ENCODE measurements at places on chromosomes 4 and X. TPM values are rescaled to one million over a fixed set of nuclear protein-coding genes. Genes with fewer than 3 reads are reported as not detected.
A peak's percentile ranks its signal among the peaks of the same experiment; 100 is the strongest.

GRCh38 chr4:174763454-174764104, 65.5 kb downstream of the GLRA3 start:
- no peak for DNase-seq
- no peaks in the 10 kb centered on the region for H3K36me3 ChIP-seq

- DNase-seq = no peak
- no peak overlapping the region for H3K4me3 ChIP-seq
- H3K36me3 ChIP-seq = no peaks in the 10 kb centered on the region
- H3K27ac ChIP-seq = no peak overlapping the region
- no peaks in the 10 kb centered on the region for H3K27me3 ChIP-seq
Observed at GRCh38 chrX:110086916-110087484, 84.1 kb downstream of the TMEM164 start.

Gene SUPT20HL1
- total RNA-seq = not detected

Gene IL2
- not detected for total RNA-seq

- no peaks in the 10 kb centered on the region for H3K36me3 ChIP-seq
- H3K4me3 ChIP-seq = no peak overlapping the region
- H3K4me1 ChIP-seq = no peaks in the 10 kb centered on the region
Observed at GRCh38 chr4:151874328-151874727, 113.5 kb upstream of the GATB start.

DNA sequence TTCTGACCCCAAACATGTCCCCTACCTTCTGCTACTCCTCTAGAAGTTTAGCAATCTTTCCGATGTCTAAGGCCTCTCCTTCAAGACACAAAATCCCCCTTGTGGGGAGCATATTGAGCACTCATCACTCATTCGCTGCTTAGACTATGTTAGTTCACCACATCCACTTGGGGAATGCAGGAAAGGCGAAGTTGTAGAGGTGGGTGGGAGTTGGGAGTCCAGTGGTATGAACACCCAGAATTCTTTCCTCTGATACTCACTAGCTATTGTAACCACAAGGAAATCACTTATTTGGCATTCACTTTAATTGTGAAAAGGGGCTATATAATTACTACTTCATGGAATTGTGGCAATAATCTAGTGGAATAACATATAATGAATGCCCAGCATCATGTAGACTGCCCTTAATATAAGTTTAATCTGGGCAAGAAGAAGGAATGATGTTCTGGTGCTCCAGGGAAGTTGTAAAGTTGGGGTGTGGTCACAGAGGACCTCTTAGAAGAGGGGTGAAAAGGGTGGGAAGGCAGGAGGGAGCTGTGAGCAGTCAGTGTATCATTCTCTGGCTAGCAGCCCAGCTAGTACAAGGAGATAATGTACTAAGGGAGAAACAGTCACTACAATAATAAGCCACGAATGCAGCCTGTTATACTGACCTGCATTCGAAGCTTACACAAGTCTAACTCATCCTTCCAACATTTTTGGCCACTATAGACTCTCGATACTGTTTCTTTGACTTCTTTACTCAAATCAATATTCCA, 468.2 kb upstream of the DIPK2B start:
- H3K4me1 ChIP-seq = no peaks in the 10 kb centered on the region
- no peak for DNase-seq
- H3K27me3 ChIP-seq = peaks cover 38% of the 10 kb centered on the region
- no peak overlapping the region for H3K27ac ChIP-seq
- H3K4me3 ChIP-seq = no peak overlapping the region
- no peaks in the 10 kb centered on the region for H3K36me3 ChIP-seq

Gene NEUROG2
- 0.33 TPM for total RNA-seq

Gene PNCK
- 1.3 TPM for total RNA-seq

DNA sequence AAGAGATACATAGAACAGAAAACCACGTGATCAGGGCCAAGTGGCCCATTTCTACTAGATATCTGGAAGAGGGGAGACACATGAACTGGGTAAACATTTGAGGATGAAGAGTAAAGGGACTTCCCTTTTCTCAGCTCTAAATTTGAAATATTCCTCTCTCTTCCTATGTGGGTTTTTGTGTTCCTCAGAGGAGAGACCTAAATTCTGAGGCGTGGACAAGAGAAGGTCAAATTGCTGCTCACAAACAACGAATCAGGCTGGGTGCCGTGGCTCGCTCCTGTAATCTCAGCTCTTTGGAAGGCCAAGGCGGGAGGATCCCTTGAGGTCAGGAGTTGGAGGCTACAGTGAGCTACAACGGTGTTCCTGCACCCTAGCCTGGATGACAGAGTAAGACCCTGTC, 216.0 kb downstream of the PTTG2 start:
- H3K27ac ChIP-seq = peak overlapping the region; percentile 65
- no peaks in the 10 kb centered on the region for H3K36me3 ChIP-seq
- H3K27me3 ChIP-seq = no peaks in the 10 kb centered on the region
- H3K4me3 ChIP-seq = no peak overlapping the region
- DNase-seq = no peak

- no peak overlapping the region for H3K27ac ChIP-seq
- H3K36me3 ChIP-seq = no peaks in the 10 kb centered on the region
- no peaks in the 10 kb centered on the region for H3K27me3 ChIP-seq
- no peak overlapping the region for H3K4me3 ChIP-seq
- H3K4me1 ChIP-seq = no peaks in the 10 kb centered on the region
- no peak for DNase-seq
Observed at GRCh38 chr4:88528861-88529260, 5.3 kb upstream of the PYURF start.

DNA sequence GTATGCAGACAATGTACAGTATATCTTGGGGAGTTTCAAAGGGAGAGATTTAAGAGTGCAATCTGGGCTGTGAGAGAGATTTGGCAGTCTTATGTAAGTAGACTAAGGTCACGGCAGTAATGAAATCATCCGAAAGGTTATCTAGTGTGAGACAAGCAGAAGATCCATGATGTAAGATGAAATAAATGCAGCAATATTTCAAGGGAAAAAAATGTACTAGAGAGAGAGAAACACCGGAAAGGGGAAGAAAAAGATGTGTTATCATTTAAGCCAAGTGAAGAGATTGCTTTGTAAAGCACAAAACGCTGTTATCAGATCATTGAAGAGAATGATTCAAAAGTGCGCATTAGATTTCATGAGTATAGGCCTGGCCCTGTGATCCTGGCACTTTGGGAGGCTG, 88.4 kb upstream of the GUCY1A1 start:
- H3K27me3 ChIP-seq = no peaks in the 10 kb centered on the region
- no peak overlapping the region for H3K27ac ChIP-seq
- H3K4me1 ChIP-seq = no peaks in the 10 kb centered on the region
- DNase-seq = no peak

- no peaks in the 10 kb centered on the region for H3K4me1 ChIP-seq
- no peak overlapping the region for H3K27ac ChIP-seq
- no peaks in the 10 kb centered on the region for H3K36me3 ChIP-seq
- no peak overlapping the region for H3K4me3 ChIP-seq
- H3K27me3 ChIP-seq = no peaks in the 10 kb centered on the region
Observed at GRCh38 chr4:58111818-58112217, 1001.6 kb upstream of the IGFBP7 start.

- no peaks in the 10 kb centered on the region for H3K4me1 ChIP-seq
- no peak overlapping the region for H3K4me3 ChIP-seq
- H3K36me3 ChIP-seq = no peaks in the 10 kb centered on the region
- H3K27ac ChIP-seq = no peak overlapping the region
- no peak for DNase-seq
Observed at GRCh38 chr4:175531405-175532091, 280.5 kb downstream of the GPM6A start.

Gene TRPC3
- 0.64 TPM for total RNA-seq

Gene INTU
- 22.4 TPM for total RNA-seq

GRCh38 chr4:152810715-152811287, 31.0 kb downstream of the ARFIP1 start:
- H3K27me3 ChIP-seq = no peaks in the 10 kb centered on the region
- H3K4me1 ChIP-seq = no peaks in the 10 kb centered on the region
- no peak overlapping the region for H3K4me3 ChIP-seq

DNA sequence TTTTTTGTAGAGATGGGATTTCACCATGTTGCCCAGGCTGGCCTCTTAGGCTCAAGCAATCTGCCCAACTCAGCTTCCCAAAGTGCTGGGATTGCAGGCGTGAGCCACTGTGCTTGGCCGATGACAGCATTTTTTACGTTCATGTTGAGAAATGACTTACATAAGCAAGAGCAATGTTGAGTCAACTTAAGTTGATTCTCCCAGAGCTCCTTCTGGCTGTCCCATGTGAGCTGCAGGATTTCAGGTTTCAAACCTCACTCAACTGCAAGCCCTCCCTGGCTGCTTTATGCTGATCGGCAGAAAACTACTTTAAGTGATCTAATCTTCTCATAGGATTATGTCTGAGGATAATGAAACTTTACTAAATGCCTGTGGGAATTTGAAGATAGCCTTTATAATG, 86.8 kb downstream of the GC start:
- no peaks in the 10 kb centered on the region for H3K4me1 ChIP-seq
- H3K27me3 ChIP-seq = no peaks in the 10 kb centered on the region
- H3K27ac ChIP-seq = no peak overlapping the region
- H3K36me3 ChIP-seq = no peaks in the 10 kb centered on the region
- DNase-seq = no peak

DNA sequence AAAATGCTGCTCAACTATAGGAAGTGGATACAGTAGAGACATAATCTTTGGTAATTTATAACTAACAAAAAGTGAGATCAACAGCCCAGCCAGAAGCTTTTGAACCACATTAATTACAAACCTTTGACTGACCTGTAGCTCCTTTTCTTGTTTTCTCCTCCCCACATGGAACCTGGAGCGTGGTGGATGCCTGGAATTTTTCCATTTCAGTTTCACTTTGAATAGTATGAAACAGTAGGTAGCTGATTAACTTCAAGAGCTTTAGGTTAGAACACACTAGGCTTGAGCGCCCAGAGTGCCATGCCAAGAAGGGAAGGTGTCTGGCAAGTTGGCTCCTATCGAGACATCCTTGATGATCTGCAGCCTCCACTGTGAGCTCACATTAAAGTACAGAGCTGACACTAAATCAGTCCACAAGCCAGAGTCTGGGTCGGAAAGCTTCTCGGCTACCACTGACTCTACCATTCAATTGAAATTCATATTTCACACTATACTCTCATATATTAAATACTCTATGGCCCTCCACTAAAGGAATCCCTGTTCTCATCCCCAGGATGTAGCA, 143.4 kb downstream of the GLRA2 start:
- DNase-seq = no peak
- peaks cover 18% of the 10 kb centered on the region for H3K27me3 ChIP-seq
- no peaks in the 10 kb centered on the region for H3K36me3 ChIP-seq
- H3K27ac ChIP-seq = no peak overlapping the region
- H3K4me1 ChIP-seq = no peaks in the 10 kb centered on the region

GRCh38 chr4:72319601-72320021, 249.4 kb downstream of the ADAMTS3 start:
- no peak for DNase-seq
- H3K27ac ChIP-seq = no peak overlapping the region
- no peaks in the 10 kb centered on the region for H3K27me3 ChIP-seq
- no peak overlapping the region for H3K4me3 ChIP-seq
- H3K4me1 ChIP-seq = no peaks in the 10 kb centered on the region
- no peaks in the 10 kb centered on the region for H3K36me3 ChIP-seq

DNA sequence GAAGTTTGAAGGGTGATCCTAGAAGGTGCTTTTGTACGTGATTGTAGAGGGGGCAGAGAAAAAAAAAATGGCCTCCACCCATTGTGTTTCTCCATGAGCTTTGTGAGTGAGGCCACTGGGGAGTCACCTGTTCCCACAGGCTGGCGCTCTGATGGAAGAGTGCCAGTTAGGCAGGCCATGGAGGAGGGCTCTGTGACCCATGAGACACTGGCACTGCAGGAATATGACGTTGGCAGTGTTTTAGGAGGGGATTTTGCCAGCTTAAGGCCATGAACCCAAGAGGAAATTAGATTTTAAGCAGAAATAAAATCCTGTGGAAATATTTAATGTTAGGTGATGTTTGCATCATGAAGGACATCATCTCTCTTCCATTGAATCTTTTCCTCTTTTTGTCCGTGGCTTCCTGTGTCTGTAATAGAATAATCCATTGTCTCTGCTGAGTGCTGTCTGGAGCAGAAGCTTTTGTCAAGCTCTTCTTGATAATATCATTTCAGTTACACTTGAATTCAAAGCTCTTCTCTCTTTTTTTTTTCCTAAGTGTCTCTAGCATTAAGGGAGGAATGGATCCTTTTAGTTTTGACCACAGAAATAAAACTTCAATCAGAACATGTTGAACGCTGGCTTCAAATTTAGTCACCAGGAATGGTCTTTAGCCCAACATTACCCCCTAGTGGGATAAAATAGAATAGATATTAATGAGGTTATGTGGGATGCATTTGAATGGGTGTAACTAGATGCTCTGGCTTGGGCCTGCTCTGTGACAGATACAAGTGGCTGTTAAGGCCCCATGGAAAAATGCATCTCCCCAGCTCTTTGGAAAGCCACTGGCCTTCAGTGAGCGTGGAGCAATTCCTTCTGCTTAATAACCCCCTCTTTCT, 41.0 kb upstream of the UCP1 start:
- no peaks in the 10 kb centered on the region for H3K36me3 ChIP-seq
- no peak overlapping the region for H3K4me3 ChIP-seq
- no peak overlapping the region for H3K27ac ChIP-seq
- no peaks in the 10 kb centered on the region for H3K4me1 ChIP-seq
- no peak for DNase-seq
- no peaks in the 10 kb centered on the region for H3K27me3 ChIP-seq

GRCh38 chr4:89800527-89801103, 36.3 kb downstream of the SNCA start:
- DNase-seq = no peak
- no peaks in the 10 kb centered on the region for H3K4me1 ChIP-seq
- H3K27ac ChIP-seq = no peak overlapping the region
- H3K4me3 ChIP-seq = no peak overlapping the region

GRCh38 chr4:22721204-22721603, 28.5 kb downstream of the GBA3 start:
- no peaks in the 10 kb centered on the region for H3K4me1 ChIP-seq
- DNase-seq = no peak

- DNase-seq = no peak
- H3K4me3 ChIP-seq = no peak overlapping the region
- H3K27ac ChIP-seq = no peak overlapping the region
- no peaks in the 10 kb centered on the region for H3K27me3 ChIP-seq
- no peaks in the 10 kb centered on the region for H3K4me1 ChIP-seq
Observed at GRCh38 chrX:150337536-150337935, 25.6 kb upstream of the MAMLD1 start.

DNA sequence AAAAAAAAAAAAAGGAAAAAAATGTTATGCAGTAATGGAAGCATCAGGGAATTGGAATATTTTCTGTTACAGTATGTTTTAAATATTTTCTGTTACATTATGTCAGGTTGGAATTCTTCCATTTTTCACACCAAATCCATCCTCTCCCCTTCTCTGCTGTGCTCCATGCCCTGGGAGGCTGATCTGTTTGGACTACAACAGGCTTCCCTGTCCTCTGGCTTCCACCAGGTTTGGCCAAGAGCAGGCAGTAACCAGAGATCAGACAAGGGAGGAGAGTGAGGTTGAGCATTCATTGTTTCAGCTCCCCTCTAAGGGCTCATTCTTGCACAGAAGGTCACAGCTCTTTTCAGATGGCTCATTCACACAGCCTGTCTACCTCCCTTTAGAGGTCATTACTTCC, 11.7 kb upstream of the TMEM184C start:
- DNase-seq = no peak
- no peak overlapping the region for H3K27ac ChIP-seq
- H3K4me1 ChIP-seq = no peaks in the 10 kb centered on the region
- no peaks in the 10 kb centered on the region for H3K36me3 ChIP-seq

Gene PAGE5
- not detected for total RNA-seq
